ENCODE measurements at places on chromosomes 7 and 10.

- DNase-seq: peak; percentile 25
These were observed 3.7 kb upstream of the IFIT1B start for GRCh38 chr10:89373916-89374711.

DNA sequence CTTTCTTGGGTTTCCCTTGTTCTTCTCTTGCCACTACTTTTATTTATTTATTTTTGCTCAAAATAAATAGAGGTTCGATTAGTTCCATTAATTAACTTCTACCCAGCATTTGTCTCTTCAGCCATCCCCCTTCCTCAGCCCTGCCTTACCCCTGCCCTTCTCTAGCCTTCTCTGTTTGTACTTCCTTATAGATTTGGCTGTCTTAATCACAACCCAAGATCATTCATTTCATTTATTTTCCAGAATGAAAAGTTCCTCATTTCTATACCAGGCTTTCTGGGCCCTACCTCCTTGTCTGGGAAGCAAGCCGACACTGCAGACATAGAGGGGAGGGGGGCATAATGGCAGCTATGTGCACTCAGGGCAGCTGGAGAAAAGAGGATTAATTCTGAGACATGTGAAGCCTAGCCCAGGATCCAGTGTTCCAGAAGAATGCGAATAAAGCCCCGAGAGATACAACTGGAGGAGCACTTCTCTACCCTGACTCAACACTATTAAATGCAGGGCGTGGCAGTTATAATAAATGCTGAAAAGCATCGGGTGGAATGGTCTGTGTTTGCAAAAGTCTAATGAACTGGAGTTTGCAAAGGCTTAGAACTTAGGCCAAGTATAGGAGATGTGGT, 6.4 kb upstream of the PDCD4 start:
- no peak for DNase-seq

- DNase-seq: no peak
These were observed 201.8 kb downstream of the GLRX3 start for GRCh38 chr10:130337696-130338635.

DNA sequence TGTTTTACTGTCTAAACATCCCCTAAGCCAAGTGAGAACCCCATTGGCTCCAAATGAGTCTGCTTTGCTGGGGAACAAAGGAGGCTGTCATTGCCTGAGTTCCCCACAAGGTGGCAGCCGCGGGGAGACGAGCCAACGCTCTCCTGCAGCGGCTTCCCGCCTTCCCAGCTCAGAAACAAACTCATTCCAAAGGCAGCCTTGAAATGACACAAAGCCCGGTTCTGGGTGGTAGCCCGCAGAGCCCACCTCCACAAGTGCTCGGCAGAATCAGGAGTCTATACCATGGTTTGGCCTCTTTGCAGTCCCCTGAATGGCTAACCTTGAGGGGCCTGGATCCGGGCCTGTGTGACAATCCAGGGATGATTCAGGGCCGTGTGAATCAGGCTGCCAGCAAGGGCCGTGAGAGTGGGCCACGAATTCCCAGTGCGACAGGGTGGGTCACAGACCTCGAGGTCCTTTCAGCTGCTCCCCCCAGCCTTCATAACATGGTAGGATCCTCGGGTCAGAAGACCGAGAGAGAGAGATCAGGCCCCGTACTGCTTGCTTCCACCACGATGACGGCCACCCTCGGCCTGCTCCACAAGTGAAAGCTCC, 79.7 kb downstream of the DLG5 start:
- DNase-seq: peak; percentile 75

DNA sequence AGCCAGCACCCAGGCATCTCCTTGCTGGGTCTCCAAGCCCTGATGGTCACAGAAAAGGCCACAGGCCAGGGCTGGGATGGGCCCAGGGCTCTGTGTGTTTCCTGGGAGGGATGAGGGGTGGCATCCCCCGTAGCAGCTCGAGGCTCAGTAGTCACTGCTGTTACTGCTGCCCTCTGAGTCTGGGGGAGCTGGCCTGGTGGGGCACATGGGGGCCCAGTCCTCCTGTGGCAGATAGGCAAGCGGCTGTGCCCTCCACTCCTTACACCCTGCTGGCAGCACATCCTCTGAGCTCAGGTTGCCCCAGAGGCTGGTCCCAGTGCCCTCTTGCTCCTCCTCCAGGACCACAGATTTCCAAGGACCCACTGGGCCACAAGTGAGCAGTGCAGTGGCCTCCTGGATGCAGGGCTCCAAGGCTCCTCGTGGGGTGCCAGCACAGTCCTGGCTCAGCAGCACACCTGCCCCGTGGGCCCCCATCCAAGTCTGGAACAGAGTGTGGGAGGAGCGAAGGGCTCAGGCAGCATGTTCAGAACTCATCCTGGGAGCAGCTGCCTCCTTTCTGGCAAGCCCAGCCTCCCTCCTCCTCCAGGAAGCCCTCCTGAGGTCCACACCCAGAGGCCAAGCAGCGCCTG, 31.5 kb upstream of the TUBB8 start:
- DNase-seq: no peak

GRCh38 chr10:71343392-71343773, 24.3 kb downstream of the SLC29A3 start:
- no peak for DNase-seq

GRCh38 chr10:13893926-13894325, 307.2 kb downstream of the PRPF18 start:
- DNase-seq: no peak

DNA sequence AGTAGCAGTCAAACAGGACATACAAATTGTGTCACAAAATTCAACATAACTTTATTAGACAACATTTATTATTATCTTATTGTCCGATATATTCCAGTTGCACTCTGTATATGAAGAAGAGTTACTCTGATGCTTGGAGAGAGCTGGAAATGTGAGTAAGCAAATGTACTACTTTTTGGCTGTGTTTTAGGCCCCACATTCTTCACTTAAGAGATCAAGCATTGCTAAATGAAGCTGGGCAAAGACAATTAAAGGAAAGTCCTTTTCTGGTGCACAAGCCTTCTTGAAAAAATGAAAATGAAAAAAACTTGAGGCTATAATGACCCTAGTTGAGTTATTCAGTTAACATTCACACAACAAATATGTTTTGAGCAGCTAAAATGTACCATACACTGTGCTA, 26.1 kb downstream of the MYPN start:
- no peak for DNase-seq

DNA sequence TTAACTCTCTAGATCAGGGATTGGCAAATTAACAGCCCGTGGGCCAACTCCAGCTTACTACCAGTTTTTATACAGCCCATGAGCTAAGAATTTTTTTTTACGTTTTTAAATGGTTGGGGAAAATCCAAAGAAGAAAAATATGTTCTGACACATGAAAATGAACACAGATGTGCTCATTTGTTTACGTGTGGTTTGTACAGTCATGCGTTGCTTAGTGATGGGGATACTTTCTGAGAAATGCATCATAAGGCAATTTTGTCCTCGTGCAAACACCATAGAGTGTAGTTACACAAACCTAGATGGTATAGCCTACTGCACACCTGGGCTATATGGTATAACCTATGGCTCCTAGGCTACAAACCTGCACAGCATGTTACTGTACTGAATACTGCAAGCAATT, 8.3 kb upstream of the SMKR1 start:
- no peak for DNase-seq

DNA sequence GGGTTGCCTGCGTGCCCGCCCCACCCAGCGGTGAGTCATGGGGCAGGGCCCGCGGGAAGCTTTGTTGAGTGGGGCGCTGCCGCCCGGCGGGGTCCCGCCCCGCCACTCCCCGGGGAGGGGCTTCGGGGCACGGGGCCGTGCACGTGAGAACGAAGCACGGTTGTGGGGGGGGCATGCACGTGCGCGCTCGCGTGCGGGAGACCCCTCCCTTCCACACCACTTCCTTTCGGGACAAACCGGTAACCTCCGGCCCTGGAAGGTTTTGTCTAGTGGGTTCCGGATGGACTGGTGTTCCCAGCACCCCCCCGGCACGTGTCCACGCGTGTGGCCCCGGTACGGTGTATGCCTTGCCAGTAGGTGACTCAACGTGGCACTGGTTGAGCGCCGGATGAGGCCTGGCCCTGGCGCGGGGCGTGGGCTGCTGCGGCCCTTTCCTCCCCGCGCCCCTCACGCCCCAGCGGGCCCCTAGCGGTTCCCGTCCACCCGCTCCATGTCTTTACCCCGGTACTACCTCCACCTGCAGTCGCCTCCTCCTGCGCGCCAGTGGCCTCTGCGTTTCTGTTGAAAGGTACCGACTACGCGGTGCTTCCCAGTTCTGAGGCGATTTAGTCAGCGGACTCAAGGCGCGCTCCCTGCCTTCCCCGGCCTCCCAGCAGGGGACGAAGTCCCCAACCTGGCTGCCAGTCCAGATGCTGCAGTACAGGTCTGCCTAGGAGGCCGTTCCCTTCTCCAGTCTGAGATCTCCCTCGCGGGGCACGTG, 3.1 kb downstream of the ADIRF start:
- DNase-seq: peak; percentile 52

DNA sequence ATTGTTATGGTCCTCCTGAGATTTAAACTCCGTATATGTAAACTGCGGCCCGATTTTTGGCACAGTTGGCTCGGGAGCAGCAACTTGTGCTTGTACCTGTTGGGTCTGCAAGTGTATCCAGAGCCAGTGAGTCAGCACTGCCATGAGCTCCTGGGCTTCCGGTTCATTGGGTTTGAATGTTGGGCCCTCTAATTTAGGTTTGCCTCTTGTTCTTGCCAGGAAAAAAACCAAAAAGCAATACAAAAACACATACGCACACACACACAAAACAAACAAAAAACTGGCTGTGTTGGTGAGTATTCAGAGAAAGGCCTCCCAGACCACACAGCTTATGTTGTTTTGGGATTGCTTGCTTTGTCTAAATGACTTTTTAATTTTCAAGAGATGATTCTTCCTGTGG, 26.3 kb downstream of the SND1 start:
- no peak for DNase-seq

DNA sequence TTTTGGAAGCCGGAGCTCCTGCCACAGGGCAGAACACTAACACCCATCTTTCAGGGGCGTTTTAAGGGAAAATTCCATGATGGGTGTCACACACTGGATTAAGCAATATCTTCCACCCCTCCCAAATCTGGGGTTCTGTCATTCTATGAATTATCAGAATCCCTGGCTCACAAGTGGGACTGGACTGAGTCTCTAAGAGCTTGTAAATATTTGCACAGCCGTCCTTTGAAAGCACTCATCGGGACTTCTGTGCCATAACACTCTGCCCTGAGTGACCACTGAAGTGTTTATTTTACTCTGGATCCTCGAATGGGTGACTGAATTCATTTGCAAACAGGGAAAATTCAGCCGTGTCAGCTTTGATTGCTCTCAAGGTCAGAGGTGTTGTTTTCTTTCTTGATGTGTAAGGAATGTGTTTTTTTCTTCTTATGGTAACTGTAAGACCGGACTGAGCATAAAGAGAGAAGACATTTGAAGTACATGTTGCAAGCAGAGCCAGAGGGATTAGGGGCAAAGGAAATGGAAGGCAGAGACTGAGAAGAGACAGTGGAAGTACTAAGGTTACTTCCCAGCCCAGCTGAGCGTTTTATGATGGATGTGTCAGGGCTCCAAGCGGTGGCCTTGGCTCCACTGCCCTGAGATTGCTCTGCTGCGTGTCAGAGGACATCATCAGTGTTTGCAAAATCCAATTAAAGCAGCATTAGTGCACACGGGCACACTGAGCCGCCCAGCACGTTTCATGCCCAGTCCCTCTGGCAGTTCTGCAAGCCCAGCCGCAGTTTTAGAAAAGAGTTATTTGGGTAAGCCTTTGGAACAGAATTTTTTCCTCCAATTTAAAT, 17.7 kb upstream of the GTPBP4 start:
- DNase-seq: peak; percentile 91

GRCh38 chr10:8738987-8739386, 684.5 kb downstream of the GATA3 start:
- DNase-seq: no peak

- DNase-seq: no peak
These were observed 33.3 kb upstream of the SH2B2 start for GRCh38 chr7:102253066-102253972.

GRCh38 chr7:16479591-16479990, 14.1 kb upstream of the SOSTDC1 start:
- no peak for DNase-seq

- no peak for DNase-seq
These were observed 27.7 kb downstream of the RAMP3 start for GRCh38 chr7:45185028-45185863.

DNA sequence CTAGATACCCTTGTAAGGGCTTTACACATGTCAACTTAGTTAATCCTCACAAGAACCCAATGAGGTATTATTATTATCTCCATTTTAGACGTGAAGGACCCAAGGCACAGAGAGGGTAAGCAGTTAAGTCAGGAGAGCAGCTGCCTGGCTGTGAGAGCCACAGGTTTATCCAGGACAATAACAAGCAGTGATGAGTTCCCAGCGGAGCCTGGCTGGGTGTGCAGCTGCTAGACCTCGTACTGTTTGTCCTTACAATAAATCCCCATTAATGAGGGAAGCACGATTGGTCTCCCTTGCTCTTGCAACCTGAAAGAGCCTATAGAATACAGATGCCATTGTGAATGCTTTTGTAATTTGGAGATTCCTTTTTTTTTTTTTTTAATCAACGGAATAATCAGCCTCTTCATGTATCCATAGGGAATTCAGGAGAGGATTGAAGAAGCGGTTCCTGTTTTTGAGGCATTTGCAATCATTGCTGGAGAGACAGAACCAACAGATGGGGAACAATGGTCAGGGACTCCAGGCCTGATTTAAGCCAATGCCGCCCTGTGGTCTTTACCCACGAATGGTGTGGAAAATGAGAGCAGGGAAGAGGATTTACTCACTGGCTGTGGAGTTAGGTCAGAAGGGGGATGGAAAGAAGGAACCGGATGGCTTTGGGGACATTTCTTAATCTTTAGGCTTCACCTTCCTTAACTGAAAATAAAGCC, 12.3 kb upstream of the ASB4 start:
- peak; percentile 69 for DNase-seq
